Esophagus squamous epithelium (tissue), 5 donors: ENCODE measurements at places on chromosomes 5 and 9. TPM values are rescaled to one million over a fixed set of nuclear protein-coding genes. Genes with fewer than 3 reads are reported as not detected.

The SLC12A7 gene
- 4.5 TPM for total RNA-seq

The ANKH gene
- 10.0 TPM for total RNA-seq

The ENDOG gene
- total RNA-seq, result 40.1 TPM

The CER1 gene
- total RNA-seq, result not detected

The WHRN gene
- total RNA-seq, result 3.8 TPM

The TXNDC8 gene
- not detected for total RNA-seq

The CATSPER3 gene
- 0.23 TPM for total RNA-seq

The CCDC192 gene
- not detected for total RNA-seq

The OSTF1 gene
- 100 TPM for total RNA-seq

The C5orf63 gene
- total RNA-seq, result 4.0 TPM

The IL5 gene
- total RNA-seq, result not detected

The C1QTNF2 gene
- total RNA-seq, result 0.23 TPM

The PCDHB10 gene
- 1.3 TPM for total RNA-seq

The FRMD3 gene
- total RNA-seq, result 2.7 TPM

The AJM1 gene
- 0.32 TPM for total RNA-seq

The SIT1 gene
- 1.1 TPM for total RNA-seq

The NOXA1 gene
- total RNA-seq, result 2.1 TPM

The MSX2 gene
- total RNA-seq, result 1.6 TPM

The CCIN gene
- not detected for total RNA-seq

The SLCO6A1 gene
- not detected for total RNA-seq

The GFI1B gene
- total RNA-seq, result not detected

The SH3RF2 gene
- total RNA-seq, result 33.4 TPM
